ENCODE measurements at places on chromosomes 16 and 17.

DNA sequence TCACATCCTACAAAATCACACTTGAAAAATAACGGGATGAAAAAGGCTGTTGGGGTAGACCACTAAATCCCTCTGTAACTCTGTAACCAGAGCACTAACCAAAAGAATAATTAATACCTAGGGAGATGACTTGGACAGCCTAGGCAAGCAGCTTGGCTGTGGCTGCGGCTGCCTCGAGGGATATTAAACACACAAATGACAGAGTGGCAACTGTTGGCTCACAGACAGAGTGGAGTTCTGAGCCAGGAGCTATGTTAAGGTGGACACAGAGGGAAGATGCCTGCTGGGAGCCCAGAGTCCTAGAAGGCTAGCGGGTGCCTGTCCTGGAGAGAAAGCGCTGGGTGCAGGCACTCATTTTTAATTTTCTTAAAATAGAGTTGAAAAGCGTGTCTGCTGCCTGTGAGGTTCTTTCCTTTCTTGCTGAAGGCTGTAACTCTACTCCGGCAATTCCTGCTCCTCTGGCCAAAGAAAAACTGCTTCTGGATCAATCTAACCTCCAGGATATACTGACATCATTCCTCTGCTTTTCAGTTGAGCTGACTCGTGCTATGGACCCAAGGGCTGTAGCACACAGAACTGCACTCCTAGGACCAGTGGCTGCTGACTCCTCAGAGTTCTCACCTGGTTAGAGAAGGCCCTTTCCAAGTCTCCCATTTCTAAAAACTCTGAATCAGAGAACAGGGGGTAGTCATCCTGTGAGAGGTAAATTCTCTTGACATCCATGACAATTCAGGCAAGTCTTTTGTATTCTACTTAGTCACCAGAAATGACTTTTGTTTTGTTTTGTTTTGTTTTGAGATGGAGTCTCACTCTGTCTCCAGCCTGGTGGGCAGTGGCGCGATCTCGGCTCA is 147.9 kb downstream of the STX8 start:
- DNase-seq: peak; percentile 7

DNA sequence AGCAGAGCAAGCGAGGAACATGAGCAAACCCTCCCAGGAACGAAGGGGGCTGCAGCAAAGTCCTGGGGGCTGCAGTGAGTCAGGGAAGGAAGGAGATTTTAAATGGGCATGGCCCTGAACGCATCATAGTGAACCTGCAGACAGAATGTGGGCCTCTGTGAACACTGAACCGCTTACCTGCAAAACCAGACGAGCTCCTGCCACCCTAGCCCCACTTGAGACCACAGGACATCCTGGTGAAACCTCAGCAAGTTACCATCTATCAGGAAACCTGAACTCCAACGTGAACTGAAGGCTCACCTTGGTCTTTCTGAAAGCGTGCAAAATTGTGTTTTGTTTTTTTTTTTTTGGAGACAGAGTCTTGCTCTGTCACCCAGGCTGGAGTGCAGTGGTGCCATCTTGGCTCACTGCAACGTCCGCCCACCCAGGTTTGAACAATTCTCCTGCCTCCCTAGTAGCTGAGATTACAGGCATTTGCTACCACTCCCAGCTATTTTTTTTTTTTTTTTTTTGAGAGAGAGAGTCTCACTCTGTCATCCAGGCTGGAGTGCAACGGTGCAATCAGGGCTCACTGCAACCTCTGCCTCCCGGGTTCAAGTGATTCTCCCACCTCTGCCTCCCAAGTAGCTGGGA is 30.8 kb downstream of the FANCA start:
- no peak for DNase-seq

GRCh38 chr16:73048292-73049080 is 558 bp upstream of the ZFHX3 start:
- DNase-seq: peak; percentile 54

DNA sequence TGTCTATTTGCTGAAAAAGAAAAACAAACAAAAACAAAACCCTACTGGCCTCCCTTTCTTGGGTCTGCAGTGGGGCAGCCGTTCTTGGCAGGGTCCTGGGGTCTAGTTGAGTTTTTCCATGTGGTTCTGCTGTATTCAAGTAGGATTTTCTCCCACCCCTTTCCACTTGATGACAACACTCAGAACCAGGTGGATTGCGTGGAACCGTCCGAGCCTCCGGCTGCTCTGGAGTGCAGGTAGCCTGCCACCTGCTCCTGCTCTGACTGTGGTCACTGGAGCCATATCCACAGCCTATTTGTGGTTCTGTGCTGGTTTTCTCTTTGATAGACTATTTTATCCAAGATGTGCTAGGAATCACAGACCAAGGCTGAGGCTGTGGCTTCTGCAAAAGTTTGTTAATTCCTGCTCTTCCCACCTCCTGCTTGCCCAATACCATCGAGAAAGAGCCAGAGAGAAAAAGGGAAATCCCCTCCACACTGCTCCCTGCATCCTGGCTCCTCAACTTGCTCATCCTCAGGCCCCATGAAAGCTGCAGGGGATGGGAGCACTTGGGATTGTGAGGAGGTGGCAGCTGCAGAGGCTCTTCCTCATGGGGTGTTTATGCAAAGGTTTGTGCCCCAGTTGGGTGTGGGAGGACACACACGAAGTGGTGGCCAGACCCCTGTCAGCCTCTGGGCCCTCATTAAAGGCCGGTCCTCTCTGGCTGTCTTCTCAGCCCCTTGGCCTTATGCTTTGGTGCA is 377.8 kb upstream of the TNRC6C start:
- no peak for DNase-seq

DNA sequence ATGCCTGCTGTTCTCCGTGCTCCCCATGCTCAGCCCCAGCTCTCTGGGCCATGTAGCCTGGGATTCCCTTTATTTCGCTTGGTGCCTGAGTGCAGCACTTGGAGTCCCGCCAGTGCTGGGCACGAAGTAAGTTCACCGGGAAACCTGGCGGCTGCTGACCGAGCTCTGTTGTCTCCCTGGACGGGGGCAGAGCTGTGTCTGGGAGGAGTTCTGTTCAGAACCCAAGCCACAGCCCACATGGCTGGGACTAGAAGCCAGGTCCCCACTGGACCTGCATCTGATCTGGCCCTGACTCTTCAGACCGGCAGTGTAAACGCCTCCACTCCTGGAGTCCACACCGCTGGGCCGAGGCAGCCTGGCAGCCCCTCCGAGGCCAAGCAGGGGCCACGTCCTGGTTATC is 37.5 kb upstream of the CIBAR2 start:
- DNase-seq: no peak

- DNase-seq: no peak
These were observed 8.8 kb downstream of the IL21R start for GRCh38 chr16:27410761-27411160.

DNA sequence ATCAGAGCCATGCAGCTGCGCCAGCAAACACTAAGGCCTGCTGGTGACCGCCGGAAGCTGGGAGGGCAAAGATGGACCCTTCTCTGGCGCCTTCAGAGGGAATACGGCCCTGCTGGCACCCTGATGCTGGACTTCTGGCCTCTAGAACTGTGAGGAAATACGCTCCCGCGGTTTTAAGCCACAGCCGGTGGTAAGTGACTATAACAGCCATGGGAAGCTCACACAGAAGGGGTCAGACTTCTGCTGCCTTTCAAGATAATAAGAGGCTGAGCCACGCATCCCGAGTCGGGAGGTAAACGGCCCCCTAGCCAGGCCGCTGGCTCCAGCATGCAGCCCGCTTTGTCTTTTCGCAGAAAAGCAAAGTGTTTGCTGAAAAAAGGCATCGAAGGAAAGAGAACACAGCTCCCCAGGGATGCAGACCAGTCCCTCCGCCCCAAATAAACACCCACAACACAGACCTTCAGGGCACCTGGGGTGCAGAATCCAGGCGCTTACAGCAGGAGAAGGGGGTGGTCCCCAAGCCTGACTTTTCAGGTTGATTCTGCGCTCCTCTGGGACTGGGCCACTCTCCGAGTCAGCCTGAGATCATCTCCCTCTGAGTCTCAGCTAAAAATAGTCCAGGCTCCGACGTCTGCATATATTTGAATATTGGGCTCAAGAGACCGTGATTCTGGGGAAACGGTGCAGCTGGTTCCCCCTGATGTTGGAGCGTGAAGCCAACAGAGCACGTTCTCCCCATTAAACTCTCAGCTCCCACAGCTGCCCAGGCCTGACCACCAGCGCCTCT is 89.7 kb downstream of the MGAT5B start:
- peak; percentile 39 for DNase-seq

All from ELR (cell line).